LNCaP clone FGC (cell line): ENCODE measurements at places on chromosomes 2 and 18.

GRCh38 chr2:111653103-111653624, 230.8 kb downstream of the ANAPC1 start:
- no peak for DNase-seq

DNA sequence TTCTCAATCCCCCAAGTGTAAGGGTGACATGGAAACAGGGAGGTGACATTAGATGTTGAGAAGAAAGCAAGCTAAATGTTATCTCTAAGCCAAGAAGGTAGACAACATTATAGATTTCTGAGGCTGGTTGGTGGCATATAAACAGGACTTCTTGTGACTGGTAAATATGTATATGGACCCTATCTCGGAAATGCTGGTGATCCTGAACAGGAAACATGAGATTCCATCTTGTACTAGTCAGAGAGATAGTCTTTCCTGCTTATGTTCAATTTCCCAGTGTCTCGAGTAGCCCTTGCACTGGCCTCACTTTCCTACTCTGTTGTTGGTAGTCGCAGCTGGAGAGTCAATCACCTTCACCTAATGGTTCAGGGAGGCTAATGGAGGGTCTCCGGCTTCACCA, 26.8 kb downstream of the MOGAT1 start:
- DNase-seq: no peak

DNA sequence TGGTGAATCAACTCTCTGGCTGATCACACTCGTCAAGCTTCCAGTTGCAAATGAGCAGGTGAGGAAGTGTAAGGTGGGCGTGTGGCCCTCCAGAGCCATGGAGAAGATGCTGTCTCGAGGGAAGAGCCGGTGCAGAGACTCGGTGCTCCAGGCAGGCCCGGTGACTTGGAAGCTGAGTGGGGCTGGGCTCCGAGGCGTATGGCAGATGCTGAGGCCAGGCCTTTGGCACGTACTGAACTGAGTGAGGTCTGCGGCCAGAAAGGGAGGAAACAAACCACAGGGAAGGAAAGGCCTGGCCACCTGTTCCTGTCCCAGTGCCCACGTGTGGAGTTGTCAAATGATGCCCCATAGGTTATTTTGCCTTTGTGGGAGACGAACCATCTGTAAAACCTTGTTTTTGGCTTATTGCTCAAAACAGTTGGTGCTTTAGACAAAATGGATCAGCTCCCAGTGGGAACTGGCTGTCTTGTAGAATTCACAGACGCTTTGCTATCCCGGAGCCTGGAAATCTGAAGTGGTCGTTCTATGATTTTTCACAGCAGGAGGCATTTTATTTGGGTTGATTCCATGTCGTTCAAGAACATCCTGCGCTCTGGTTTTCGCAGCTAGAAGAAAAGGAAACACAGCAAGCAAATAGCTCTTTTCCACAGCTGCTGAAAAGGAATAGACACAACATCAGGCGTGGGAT, 117.5 kb upstream of the TMEM18 start:
- DNase-seq: no peak

DNA sequence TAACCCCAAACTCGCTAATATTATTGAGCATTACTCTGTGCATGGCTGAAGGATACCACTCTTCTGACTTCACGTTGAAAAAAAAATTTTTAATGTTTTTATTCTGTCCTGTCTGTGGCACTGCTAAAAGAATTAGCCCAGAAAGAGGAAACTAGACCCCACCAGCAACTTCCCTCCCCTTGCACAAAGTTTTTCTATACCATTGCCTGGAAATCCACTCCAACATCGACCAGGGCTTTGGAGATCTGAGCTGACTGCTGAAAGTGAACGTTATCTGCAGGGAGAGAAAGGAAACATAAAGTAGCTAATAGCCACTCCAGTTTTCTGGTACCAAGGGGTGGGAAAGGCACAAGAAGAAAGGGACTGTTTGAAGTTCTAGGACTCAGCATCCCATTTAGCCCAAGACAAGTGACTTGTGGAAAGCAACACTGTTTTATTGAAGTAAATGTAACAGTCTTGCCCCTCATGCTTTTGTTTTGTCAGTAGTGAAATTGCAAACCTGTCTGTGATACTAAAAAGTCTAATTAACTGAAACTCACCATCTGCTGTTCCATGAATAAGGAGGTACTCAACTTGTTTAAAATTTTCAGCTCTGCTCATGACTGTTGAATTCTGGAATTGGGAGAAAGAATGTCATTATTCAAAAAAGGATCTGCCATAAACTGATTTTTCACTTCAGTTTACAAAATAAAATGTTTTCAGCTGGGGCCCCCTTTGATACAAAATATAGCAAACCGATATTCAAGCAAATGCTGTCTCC, 79.1 kb downstream of the DPP4 start:
- no peak for DNase-seq

GRCh38 chr2:238155761-238156694, 2.7 kb upstream of the ERFE start:
- DNase-seq: no peak

GRCh38 chr2:217167531-217167930, 307.7 kb upstream of the TNP1 start:
- no peak for DNase-seq

GRCh38 chr2:79090693-79091092, 2.9 kb upstream of the REG1B start:
- DNase-seq: no peak

DNA sequence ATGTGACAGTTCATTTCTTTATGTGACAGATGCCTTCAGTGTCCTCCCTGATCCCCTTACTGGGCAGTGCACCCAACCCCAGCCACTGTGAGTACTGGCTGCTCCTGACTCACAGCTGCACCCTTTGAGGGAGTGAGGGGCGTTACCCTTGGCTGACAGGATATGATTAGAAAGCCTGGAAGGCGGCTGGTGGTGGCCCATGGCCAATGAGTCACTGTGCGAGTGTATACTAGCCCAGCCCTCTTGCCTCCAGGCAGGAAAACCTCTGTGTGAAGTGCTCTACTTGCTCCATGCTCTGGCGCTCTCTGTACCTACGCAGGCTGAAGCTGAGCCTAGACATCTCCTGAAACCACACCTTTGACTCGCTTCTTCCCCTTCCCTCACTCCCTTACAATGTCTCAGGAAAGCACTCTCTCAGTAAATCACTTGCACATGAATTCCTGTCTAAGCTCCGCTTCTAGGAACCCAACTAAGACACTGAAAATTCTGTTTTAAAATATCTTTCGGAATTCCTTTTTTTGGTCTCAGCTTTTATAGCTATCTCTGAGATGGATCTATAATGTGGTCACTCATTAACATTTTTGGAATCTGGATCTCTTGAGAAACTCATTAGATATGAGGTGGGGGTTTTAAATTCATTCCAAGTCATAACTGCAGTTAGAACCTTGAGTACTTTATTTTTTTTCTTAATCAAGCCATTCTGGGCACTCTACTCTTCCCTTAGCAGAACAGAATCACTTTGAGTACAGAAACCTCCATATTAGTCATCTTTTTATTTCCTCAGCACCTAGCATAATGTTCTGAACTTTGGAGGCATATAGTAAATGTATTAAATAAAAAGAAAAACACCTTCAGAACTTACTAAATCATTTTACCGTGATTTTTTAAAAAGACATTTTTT, 25.3 kb upstream of the STAM2 start:
- DNase-seq: no peak

DNA sequence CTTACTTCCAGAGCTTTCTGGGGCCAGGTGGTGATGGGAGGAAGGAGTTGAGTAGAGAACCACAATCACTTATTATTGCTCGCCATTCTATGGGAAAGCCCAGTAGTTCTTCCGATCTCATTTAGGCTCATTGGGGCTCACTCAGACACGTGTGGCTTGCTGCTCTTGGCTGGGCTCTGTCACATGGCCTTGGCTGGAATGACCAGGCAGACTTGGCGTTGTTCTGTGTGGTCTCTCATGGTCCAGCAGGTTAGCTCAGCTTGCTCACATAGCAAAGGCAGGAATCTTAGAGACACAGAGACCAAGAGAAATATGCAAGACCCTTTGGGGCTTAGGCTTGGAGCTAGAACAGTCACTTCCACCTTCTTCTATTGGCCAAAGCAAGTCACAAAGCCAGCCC, 261.2 kb downstream of the LOXHD1 start:
- DNase-seq: no peak

DNA sequence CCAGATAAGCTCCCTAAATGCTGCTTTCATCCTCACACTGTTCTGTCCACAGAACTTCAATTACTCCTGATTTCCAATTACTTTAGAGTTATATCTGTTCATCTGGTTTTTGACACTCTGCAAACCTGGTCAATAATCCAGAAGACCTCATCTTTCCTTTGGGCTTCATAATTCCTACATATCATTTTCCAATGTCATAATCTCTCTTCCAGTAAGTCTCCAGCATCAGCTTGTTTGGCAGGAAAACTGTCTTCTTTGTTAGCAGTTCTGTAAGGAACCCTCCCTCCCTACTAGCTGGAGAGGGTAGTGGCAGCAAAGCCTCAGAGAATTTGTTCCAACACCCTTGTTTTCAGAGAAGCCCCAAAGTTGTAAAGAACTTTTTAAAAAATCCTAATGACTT, 11.9 kb upstream of the SLC14A1 start:
- no peak for DNase-seq

- no peak for DNase-seq
Observed at GRCh38 chr18:28138816-28139215, 38.1 kb downstream of the CDH2 start.

GRCh38 chr2:158539176-158540005, 82.6 kb downstream of the PKP4 start:
- DNase-seq: peak; percentile 83

DNA sequence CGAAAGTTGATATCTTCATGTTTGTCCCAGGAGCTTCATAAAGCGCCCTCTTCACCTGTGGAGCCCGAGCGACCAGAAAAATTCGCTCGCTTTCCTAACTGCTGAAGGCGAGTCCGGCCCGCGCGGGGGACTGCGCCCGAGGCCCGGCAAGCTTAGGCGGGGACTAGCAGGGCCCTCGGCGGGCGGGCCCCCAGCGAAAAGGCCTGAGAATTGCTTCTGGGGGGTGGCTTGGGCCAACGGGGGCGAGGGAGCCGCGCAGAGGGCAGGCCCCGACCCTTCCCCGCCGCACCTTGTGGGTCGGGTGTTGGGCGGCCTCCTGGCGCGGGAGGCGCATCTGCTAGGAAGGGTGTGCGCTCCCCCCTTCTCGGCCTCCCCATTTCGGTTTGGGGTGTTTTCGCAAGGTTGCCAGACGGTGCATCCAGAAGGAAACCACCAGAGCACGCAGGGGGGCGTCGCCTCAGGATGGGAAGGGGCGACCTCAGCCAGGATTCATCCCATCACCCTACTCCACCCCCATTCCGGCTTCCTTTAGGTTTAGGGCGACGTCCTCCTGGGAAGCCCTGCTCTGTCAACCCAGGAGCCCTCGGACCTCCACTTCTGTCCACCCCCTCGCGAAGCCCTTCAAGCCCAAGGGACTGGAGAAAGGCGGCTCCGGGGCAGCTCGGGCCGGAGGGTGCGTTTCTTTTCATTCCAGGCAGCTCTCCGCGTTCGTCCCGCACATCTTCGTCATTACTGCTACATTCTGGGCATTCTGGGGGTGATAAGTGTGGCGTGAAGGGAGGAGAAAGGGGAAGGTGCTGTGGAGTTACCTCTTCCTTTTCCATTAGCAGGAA, 9.1 kb downstream of the SP9 start:
- no peak for DNase-seq

- DNase-seq: no peak
Observed at GRCh38 chr2:105870062-105870461, 125.3 kb downstream of the NCK2 start.

- DNase-seq: no peak
Observed at GRCh38 chr2:235868645-235869044, 299.5 kb downstream of the GBX2 start.

GRCh38 chr2:180707175-180707883, 273.1 kb upstream of the UBE2E3 start:
- no peak for DNase-seq

- no peak for DNase-seq
Observed at GRCh38 chr18:25134861-25135260, 217.1 kb downstream of the ZNF521 start.

DNA sequence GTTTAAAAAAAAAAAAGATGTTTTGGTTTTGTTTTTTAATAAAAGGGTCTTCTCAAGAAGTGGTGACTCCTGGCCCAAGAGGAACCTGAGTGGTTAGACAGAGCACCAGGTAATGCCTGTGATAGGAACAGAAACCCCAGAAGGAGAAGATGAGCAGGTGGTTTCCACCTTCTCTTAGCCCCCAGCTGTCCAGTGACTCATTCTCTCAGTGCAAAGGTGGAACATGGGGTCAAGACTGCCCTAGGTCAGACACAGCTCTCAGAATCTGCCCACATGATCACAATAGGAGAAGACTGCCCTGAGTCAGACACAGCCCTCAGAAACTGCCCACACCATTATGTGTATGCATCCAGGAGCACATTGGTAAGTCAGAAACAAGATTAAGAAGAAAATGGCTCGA, 61.8 kb downstream of the TBC1D8 start:
- DNase-seq: no peak

GRCh38 chr2:28164280-28164801, 228.3 kb upstream of the FOSL2 start:
- DNase-seq: peak; percentile 80

- no peak for DNase-seq
Observed at GRCh38 chr18:28002841-28003240, 174.1 kb downstream of the CDH2 start.

GRCh38 chr2:16226943-16227664, 286.8 kb downstream of the MYCN start:
- DNase-seq: no peak

- DNase-seq: no peak
Observed at GRCh38 chr2:226037526-226037925, 638.0 kb downstream of the NYAP2 start.

- DNase-seq: no peak
Observed at GRCh38 chr2:55922291-55922907, 1.2 kb downstream of the EFEMP1 start.

GRCh38 chr2:212956665-212957607, 194.5 kb downstream of the IKZF2 start:
- DNase-seq: no peak

DNA sequence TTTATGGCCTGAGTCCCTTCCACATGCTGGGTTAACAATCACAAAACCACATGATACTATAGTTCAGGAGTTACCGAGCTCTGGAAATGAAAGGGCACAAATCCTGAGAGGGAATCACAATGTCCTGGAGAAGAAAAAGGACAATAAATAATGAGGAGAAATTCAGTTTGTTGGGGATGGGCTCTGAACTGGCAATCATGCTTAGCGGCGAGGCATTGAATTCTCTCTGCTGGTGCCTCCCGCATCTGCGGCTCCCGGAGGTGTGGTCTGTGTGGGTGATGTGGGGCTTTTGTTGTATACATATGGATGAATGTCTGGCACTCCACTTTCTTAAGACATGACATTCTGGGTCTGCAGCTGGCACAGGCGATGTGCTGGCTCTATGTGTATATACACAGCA, 46.1 kb downstream of the NRP2 start:
- DNase-seq: no peak

DNA sequence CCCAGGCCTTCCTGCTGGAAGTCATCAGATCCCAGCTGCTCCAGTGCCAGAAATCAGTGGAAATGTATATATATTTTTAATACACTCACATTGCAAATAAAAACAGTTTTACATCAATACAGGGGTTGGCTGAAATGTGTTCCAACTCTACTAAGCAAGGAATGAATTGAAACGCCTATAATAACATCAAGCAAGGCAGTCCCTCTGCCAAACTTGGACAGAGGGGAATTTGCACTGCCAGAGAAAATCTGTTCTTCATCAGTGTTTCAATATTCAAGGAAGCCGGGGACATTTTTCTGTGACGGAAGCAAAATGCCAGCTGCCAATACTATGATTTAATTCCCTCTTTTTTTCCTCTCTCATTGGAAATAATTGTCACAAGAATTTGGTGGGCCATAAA, 335.3 kb downstream of the TNS1 start:
- no peak for DNase-seq

GRCh38 chr2:7956126-7956689, 725.6 kb upstream of the ID2 start:
- no peak for DNase-seq
